Effector memory CD8-positive, alpha-beta T cell (primary cell): ENCODE measurements at places on chromosomes 5 and 9.

- no peak for DNase-seq
Measured at GRCh38 chr5:158920736-158921135, 179.0 kb downstream of the EBF1 start.

- no peak for DNase-seq
Measured at GRCh38 chr9:68522131-68522530, 18.6 kb downstream of the TMEM252 start.

- DNase-seq = no peak
Measured at GRCh38 chr5:102858808-102859207, 103.7 kb downstream of the PAM start.

DNA sequence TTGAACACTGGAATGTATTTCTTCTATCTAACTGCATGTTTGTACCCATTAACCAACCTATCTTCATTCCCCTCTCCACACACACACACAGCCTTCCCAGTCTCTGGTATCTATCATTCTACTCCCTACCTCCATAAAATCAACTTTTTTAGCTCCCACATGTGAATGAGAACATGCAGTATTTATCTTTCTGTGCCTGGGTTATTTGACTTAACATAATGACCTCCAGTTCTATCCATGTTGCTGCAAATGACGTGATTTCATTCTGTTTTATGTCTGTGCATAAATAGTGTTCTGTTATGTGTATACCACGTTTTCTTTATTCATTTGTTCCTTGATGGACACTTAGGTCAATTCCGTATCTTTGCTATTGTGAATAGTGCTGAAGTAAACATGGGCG lies 38.7 kb upstream of the CTSL start:
- DNase-seq = no peak

DNA sequence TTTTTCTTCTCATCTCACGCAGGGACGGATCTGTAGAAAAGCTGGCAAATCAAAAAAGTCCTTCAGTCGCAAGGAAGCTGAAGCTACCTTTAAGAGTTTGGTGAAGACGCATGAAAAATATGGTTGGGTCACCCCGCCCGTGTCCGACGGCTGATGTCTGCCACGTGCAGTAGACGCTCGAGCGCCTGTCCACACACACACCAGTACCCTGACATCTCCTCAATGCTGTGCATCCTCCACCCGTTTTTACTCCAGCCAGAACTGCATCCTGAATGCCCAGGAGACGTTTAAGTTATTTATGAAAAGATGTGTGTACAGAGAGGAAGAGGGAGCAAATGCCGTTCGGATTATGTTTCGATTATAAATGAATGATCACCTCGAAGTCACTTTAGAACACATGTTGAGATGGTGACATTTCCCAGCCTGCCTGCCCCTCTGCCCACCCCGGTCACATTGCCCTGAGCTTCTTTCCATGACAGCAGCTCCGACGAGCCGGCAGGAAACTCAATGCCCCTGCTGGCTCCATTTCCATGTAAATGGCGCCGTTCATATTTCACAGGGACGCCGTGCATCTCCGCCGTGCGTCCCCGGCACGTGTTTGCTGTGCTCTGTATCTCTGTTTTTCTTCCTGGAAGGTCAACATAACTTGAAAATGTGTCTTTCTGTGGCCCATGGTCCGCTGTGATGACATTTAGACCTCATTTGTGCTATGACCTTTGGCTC lies 42.7 kb downstream of the UBE2QL1 start:
- no peak for DNase-seq
